Kidney epithelial cell (primary cell): ENCODE measurements at places on chromosomes 12 and 14.

DNA sequence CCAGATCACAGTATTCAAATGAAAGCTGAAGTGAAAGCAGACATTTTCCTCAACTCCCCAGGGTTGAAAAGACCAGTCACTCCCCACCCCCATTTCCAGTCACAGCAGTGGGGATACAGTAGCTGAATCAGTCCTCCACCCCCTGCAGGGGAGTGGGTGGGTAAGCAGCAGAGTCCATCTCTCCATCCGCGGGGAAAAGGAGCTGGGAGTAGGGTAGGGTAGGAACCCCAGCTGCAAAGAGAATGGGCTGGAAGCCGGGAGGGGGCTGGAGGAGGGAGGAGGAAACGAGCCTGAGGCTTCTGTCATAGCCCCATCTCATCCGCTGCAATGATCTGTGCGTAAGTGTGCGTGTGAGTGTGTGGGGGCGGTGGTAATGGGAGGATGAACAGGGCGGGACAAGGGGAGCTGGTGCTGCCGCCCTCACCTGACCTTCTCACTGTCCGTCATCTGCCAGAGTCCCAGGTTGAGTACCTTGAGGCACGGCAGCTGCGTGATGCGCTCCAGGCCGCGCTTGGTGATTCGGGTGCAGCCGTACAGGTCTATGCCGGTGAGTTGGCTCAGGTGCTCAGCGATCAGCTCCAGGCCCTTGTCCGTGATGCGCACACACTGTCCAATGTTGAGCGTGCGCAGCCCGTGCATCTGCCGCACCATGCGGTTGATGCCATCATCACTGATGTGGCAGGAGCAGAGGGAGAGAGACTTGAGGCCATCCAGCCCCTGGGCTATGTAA lies 1.8 kb downstream of the FBXL14 start:
- no peak for DNase-seq

DNA sequence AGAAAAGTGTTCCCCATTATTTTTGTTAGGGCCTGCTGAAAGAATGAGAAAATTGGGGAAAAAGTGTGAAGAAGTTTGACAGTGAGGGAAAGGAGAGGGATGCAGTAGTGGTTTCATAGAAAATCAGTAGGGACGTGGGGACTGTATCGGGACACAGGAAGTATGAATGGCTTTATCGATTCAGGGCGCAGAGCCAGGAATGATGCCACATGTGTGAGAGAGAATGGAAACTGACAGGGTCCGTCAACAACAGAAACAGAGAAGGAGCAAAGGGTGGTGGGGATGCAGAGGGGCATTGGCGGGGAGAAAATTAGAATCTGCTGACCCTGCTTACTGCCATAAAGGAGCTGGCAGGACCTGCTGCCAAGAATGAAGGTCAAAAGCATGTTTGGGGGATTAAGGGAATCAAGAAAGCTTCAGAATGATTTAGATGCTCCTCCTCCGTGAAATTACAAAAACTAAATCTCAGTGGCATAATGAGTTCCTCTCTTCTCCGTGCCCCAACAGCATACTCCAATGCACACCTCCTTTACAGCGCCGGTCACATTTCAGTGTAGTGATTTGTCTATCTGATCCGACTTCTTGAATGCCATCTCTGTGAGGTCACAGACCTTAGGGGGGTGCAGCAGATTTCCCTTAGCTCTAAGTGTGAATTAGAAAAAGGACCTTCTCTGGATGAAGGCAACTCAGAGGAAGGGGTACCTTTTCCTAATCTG lies 92.6 kb downstream of the EMP1 start:
- no peak for DNase-seq

DNA sequence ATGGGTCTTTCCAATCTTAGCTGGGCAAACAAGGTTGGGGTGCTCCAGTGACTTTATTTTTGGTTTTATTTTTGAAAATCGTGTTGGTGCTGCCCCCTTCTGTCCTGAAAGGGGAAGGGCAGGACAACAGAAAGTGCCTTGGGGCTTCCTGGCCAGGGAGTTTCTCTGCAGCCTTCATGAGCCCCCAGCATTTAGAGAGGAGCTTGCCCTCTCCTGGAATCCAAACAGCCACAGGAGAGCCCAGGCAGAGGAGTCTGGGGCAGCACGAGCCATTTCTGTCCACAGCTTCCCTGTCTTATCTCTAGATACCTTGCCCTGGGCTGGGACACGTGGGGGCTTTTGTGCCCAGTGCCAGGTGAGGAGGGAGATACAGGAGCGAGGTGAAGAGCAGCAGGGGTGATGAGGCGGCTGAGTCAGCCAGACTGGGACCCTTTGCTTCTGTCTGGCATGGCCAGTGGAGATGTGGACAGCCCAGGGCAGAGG lies 4.4 kb upstream of the C1RL start:
- DNase-seq, result no peak

- no peak for DNase-seq
Observed at GRCh38 chr14:28773861-28774691, 7.5 kb downstream of the FOXG1 start.

DNA sequence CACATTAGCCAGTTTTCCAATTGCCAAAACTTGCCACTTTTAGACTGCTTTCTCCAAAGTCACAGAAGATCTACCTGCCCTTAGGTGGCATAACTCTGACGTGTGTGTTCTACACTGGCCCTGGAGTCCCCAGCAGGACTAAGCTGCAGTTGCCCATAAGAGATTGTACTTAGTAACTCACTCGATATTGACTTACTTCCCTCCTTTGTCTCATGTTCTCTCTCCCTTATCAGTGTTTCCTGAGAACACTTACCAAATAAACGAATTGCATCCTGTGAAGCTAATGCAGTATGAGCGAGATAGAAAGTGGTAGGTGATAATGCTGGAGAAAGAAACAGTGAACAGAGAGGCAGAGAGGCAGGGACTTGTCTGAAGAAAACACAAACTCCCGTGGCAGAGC lies 117.2 kb downstream of the NUAK1 start:
- DNase-seq, result no peak

DNA sequence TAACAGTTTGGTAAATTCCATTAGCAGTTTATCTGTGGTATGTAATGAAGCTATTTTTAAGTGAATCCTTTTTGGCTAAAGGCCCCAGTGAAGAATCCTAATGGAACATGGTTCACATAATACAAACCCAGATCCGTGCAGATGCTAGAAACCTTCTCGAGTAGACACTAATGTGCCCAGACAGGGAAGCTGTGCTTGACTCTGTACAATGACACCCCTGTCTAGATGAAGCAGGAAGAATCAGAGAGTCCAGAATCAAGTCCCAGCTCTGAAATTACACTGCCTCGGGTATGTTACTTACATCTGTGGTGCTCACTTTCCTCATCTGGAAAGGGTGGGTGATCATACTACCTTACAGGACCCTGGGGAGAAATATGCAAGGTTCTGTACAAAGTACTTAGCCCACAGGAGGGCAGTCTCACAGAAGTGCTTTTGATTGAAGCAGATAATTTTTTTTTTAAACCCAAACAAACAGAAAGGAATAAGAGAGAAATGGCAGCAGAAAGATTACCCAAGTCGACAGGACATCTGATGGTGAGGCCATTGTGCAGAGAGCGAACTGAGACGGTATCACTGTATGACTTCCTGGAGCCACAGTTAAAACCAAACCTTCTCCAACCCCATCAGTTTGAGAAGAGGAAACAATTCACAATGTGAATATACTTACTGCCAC lies 8.5 kb downstream of the CRACR2A start:
- DNase-seq, result no peak
